ENCODE measurements at places on chromosomes 5 and 9. TPM values are rescaled to one million over a fixed set of nuclear protein-coding genes. Genes with fewer than 3 reads are reported as not detected.

- DNase-seq, result no peak
- peak overlapping the region; percentile 80 for H3K4me3 ChIP-seq
- H3K4me1 ChIP-seq, result peaks cover 4% of the 10 kb centered on the region
- H3K36me3 ChIP-seq, result no peaks in the 10 kb centered on the region
Measured at GRCh38 chr5:115170134-115170928, 623 bp upstream of the TRIM36 start.

- H3K4me3 ChIP-seq, result no peak overlapping the region
- H3K27ac ChIP-seq, result no peak overlapping the region
- H3K36me3 ChIP-seq, result no peaks in the 10 kb centered on the region
- DNase-seq, result no peak
- H3K4me1 ChIP-seq, result no peaks in the 10 kb centered on the region
Measured at GRCh38 chr5:169648725-169649310, 11.7 kb downstream of the DOCK2 start.

GRCh38 chr5:53714667-53715010 lies 154.2 kb downstream of the NDUFS4 start:
- no peaks in the 10 kb centered on the region for H3K4me1 ChIP-seq
- no peak overlapping the region for H3K4me3 ChIP-seq

- H3K27ac ChIP-seq, result no peak overlapping the region
- H3K27me3 ChIP-seq, result no peaks in the 10 kb centered on the region
- H3K4me3 ChIP-seq, result no peak overlapping the region
Measured at GRCh38 chr5:103094737-103095136, 25.2 kb downstream of the GIN1 start.

DNA sequence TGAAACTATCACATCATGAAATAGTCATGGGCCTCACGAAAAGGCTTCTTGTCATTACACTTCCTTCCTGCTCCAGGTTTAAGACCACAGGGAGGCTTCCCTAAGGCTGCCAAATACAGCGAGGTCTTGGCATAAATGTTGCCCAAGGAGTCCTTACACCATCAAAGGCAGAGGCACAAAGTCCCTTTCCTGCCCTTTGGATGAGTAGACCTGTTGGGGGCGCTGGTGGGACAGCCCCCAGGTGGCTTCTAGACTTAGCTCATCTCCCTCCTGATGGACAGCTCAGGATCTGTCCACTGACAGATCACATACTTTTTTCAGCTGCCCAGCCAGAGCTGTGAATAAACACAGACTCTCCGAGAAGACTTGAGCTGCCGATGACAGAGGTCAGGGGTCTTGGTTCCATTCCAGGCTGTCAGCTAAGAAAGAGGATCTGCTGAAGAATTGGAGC lies 15.5 kb upstream of the MEGF9 start:
- no peaks in the 10 kb centered on the region for H3K4me1 ChIP-seq
- H3K27me3 ChIP-seq, result no peaks in the 10 kb centered on the region
- no peak for DNase-seq
- H3K27ac ChIP-seq, result no peak overlapping the region
- no peak overlapping the region for H3K4me3 ChIP-seq
- no peaks in the 10 kb centered on the region for H3K36me3 ChIP-seq

- no peaks in the 10 kb centered on the region for H3K27me3 ChIP-seq
- H3K36me3 ChIP-seq, result no peaks in the 10 kb centered on the region
- no peak overlapping the region for H3K27ac ChIP-seq
- peaks cover 5% of the 10 kb centered on the region for H3K4me1 ChIP-seq
- no peak for DNase-seq
Measured at GRCh38 chr5:140146523-140146842, 20.7 kb downstream of the IGIP start.

- H3K4me1 ChIP-seq, result no peaks in the 10 kb centered on the region
- H3K4me3 ChIP-seq, result no peak overlapping the region
- H3K36me3 ChIP-seq, result no peaks in the 10 kb centered on the region
- no peak for DNase-seq
- no peaks in the 10 kb centered on the region for H3K27me3 ChIP-seq
- no peak overlapping the region for H3K27ac ChIP-seq
Measured at GRCh38 chr9:79559495-79560181, 12.1 kb upstream of the TLE4 start.

- no peak for DNase-seq
- no peaks in the 10 kb centered on the region for H3K36me3 ChIP-seq
- H3K4me1 ChIP-seq, result no peaks in the 10 kb centered on the region
- H3K27ac ChIP-seq, result no peak overlapping the region
Measured at GRCh38 chr5:66796305-66797292, 200.4 kb downstream of the MAST4 start.

- no peaks in the 10 kb centered on the region for H3K4me1 ChIP-seq
- H3K27me3 ChIP-seq, result no peaks in the 10 kb centered on the region
- no peak overlapping the region for H3K27ac ChIP-seq
- no peak for DNase-seq
- no peaks in the 10 kb centered on the region for H3K36me3 ChIP-seq
Measured at GRCh38 chr5:87354496-87354895, 58.2 kb downstream of the CCNH start.

GRCh38 chr5:172064358-172064757 lies 57.9 kb upstream of the FBXW11 start:
- H3K36me3 ChIP-seq, result no peaks in the 10 kb centered on the region
- H3K4me1 ChIP-seq, result no peaks in the 10 kb centered on the region
- H3K27ac ChIP-seq, result no peak overlapping the region

DNA sequence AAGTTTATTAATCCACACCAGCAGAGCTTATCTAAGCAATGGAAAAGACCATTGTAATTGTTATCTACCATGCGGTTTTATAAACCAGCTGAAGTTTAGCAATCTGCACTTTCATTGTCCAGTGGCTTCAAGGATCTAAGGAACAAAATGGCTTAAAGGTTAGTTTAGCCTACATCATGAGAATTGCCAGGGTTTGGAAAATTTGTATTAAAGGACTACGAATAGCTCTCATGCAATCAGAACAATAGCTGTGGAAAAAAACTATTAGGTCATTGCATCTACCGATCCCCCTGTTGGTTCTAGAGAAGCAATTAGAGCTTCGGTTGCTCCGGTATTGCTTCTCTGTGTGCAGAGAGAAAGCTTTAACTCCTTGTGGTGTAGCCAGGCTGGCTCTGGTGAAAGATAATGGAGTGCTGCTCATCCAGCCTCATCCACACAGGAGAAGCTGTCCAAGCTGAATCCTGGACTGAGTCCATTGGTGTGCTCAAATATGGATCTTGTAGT lies 86.3 kb upstream of the SLC12A2 start:
- no peak overlapping the region for H3K27ac ChIP-seq
- H3K27me3 ChIP-seq, result no peaks in the 10 kb centered on the region
- peaks cover 2% of the 10 kb centered on the region for H3K4me1 ChIP-seq

DNA sequence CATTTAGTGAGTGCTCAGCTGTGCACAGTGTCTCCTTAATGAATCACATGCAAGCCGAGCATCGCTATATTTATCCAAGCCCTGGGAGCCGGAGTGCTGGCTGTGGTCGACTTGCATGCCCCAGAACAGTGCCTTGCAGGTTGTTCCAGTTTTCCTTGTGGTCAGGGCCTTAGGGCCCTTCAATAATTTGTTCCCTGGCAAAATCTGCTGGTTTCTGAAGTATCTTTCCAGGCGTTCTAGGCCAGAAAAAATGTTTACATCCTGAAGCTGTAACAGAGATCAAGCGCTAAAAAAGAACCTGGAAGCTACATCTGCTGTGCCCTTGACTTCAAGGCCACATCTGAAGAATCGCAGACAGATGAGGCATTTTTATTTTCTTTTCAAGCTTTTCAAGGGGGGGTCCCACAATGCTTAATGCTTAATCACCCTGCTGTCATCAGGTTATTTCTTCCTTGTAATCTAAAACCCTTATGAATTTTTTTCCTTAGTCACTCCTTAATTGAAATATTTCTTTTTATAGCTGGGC lies 105.8 kb downstream of the DOCK2 start:
- peak overlapping the region; percentile 53 for H3K27ac ChIP-seq
- peak; percentile 75 for DNase-seq
- no peaks in the 10 kb centered on the region for H3K27me3 ChIP-seq

DNA sequence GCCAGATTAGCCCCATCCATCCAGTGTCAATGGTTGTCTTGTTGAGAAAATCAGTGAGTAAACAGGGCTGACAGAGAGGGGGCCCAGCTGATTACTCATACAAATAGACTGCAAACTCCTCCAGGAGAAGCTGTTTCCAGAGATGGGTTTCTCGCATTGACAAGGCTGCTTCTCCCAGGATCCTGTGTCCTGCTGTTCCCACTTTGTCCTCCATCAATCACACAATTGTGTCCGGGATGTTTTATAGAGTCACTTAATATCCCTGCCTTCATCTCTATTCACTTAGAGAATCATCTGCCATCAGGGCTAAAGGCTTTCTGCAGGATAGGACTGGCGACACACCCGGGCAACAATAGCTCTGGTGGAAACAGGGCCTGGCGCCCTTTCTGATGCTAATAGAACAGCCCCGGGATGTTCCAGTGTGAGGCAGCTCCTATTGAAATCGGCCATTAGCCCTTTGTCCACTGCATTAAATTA lies 71.7 kb upstream of the TBCA start:
- H3K27me3 ChIP-seq, result peaks cover 6% of the 10 kb centered on the region
- DNase-seq, result no peak
- H3K36me3 ChIP-seq, result no peaks in the 10 kb centered on the region
- H3K27ac ChIP-seq, result no peak overlapping the region

DNA sequence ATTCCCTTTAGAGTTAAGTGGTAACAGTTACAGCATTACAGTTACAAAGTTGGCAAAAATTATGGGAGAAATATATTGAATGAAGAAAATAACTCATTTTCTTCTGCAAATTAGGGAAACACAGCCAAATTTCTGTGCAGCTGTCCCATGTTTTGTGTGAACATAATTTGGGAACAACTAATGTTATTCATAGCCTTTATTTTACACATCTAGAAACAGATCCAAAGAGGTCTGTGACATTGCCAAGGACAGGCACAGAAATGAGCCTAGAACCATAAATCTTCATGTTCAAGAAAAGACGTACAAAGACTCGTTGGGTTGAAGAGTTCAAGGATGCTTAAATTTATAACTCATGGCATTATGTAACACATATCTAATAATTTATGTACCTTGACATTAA lies 114.1 kb upstream of the TXNDC8 start:
- no peaks in the 10 kb centered on the region for H3K27me3 ChIP-seq
- H3K36me3 ChIP-seq, result no peaks in the 10 kb centered on the region
- H3K4me1 ChIP-seq, result no peaks in the 10 kb centered on the region
- H3K27ac ChIP-seq, result no peak overlapping the region
- H3K4me3 ChIP-seq, result no peak overlapping the region

DNA sequence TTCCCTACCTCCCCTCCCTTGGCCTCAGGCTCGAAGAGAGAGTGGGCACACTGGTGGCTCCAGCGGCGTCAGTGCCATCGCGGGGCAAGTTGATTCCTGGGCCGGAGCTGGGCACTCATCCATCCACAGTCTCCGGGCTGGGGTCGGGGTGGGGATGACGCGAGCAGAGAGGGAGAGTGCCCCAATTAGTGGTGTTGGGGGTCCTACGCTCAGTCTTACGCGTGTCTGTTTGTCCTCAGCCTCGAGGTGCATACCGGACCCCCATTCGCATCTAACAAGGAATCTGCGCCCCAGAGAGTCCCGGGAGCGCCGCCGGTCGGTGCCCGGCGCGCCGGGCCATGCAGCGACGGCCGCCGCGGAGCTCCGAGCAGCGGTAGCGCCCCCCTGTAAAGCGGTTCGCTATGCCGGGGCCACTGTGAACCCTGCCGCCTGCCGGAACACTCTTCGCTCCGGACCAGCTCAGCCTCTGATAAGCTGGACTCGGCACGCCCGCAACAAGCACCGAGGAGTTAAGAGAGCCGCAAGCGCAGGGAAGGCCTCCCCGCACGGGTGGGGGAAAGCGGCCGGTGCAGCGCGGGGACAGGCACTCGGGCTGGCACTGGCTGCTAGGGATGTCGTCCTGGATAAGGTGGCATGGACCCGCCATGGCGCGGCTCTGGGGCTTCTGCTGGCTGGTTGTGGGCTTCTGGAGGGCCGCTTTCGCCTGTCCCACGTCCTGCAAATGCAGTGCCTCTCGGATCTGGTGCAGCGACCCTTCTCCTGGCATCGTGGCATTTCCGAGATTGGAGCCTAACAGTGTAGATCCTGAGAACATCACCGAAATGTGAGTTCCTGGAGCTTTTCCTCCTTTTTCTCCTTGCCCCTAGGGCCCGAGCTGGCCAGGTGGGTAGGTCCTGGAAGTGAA lies 861 bp downstream of the NTRK2 start:
- peak overlapping the region; percentile 20 for H3K4me3 ChIP-seq
- peaks cover 2% of the 10 kb centered on the region for H3K4me1 ChIP-seq
- H3K27ac ChIP-seq, result no peak overlapping the region
- peaks cover 9% of the 10 kb centered on the region for H3K27me3 ChIP-seq

DNA sequence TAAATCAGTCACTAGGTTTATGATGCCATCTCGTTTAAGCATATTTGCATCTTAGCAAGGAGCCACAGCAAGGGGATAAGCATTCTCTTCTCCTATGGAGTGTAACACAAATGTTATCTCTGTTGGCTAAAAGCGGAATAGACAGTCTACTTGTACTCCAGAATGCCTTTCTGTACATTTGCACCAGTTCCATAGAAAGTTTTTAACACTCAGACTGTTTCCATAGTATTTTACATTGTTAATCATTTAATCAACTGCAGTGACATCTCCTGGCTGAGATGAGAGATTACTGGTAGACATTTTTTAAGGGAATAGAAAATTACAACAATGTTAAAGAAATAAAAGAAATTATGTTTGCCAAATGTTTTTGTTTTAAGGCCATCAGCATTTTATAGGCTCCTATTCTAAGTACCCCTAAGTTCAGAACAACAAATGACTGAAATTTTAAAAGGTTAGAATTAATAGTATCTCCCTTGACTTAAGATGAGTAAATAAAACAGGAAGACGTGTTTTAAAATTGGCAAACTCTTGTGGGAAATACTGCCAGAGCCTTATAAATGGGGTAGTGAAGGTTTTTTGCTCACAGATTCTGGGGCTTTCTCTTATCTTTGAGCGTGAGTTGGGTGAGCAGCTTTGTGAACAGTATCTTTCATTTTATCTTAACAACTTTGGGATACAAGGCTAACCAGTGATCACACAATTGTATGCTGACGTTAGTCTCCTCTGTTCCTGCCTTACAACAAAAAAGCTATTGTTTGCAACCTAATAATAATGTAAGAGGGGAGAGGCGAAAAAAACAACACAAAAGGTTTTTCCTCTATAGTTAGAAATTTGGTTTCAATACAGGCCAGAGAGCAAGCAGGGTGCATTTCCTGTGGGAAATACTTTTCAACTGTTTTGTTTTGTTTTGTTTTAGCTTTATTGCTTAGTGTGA lies 294.3 kb downstream of the FBXL7 start:
- DNase-seq, result no peak
- no peaks in the 10 kb centered on the region for H3K36me3 ChIP-seq
- H3K4me1 ChIP-seq, result peaks cover 10% of the 10 kb centered on the region
- H3K27me3 ChIP-seq, result no peaks in the 10 kb centered on the region
- H3K27ac ChIP-seq, result no peak overlapping the region

Gene TSTD2
- 24.5 TPM for total RNA-seq

Gene CACNA1B
- total RNA-seq, result 6.0 TPM

Gene SOHLH1
- 16.8 TPM for total RNA-seq

Gene RALGPS1
- 14.7 TPM for total RNA-seq

Gene UBQLN1
- 155 TPM for total RNA-seq

Gene CDKN2A
- 0.55 TPM for total RNA-seq

Gene ANXA2R
- 4.5 TPM for total RNA-seq
